ENCODE measurements at places on chromosomes 16 and 17. TPM values are rescaled to one million over a fixed set of nuclear protein-coding genes. Genes with fewer than 3 reads are reported as not detected.

GFER gene
- total RNA-seq, result 6.4 TPM

PARN gene
- total RNA-seq, result 21.8 TPM

VKORC1 gene
- 187 TPM for total RNA-seq

CCT6B gene
- 0.23 TPM for total RNA-seq

MPV17L gene
- 0.15 TPM for total RNA-seq

PRSS36 gene
- 0.45 TPM for total RNA-seq

OR1G1 gene
- total RNA-seq, result not detected

CLEC18B gene
- 0.47 TPM for total RNA-seq

PIRT gene
- not detected for total RNA-seq

STAT5B gene
- 21.1 TPM for total RNA-seq

NKD1 gene
- total RNA-seq, result under 0.01 TPM

RMI2 gene
- total RNA-seq, result 0.94 TPM

RAMP2 gene
- total RNA-seq, result 0.30 TPM

CACNG3 gene
- not detected for total RNA-seq

MPP2 gene
- 3.0 TPM for total RNA-seq

ZFP3 gene
- 0.47 TPM for total RNA-seq

PSMD3 gene
- 57.9 TPM for total RNA-seq

SLC12A3 gene
- under 0.01 TPM for total RNA-seq

CFAP97D1 gene
- total RNA-seq, result under 0.01 TPM

DHRS7C gene
- total RNA-seq, result not detected

FBXW10B gene
- total RNA-seq, result 0.08 TPM

HP gene
- total RNA-seq, result not detected

MYCBPAP gene
- total RNA-seq, result 4.1 TPM
